Brain (organoid and tissue), 16 donors: ENCODE measurements at places on chromosomes 5 and 9. TPM values are rescaled to one million over a fixed set of nuclear protein-coding genes. Genes with fewer than 3 reads are reported as not detected.

DNA sequence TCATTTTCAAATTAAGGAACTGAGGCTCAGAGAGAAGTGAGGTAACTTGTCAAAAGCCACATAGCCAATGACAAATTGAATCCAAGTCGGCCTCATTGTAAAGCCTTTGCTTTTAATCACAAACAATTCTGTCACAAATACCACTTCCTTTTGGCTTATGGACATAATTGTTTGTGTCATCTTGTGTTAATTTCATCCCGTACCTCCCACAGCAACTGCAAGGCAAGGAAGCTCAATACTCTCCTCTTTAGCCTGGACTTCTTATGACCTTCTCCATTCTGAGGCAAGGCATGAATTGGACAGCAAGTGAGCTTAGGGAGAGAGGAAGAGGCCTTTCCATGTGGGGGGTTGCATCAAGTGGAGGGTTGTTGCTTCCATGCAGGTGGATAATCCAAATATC lies 62.2 kb upstream of the SLC2A8 start:
- no peak for DNase-seq

DNA sequence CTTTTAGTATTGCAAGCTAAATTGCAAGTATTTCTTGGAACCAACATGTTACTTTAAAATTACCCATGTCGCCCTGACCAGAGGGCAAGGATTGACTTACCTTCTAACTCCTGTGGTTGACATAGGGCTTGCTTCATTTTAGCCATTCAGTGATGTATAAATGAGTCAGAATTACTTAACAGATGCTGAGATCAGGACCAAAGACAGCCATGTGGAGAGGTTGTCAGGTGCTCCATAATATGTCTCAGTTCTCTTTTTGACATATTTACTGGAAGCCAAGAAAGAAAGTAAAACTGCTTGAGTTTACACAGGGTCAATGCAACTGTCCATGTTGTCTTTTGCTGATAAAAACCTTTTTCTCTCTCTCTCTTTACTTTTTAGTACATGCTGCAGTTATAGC lies 33.2 kb downstream of the F2RL2 start:
- DNase-seq = no peak

DNA sequence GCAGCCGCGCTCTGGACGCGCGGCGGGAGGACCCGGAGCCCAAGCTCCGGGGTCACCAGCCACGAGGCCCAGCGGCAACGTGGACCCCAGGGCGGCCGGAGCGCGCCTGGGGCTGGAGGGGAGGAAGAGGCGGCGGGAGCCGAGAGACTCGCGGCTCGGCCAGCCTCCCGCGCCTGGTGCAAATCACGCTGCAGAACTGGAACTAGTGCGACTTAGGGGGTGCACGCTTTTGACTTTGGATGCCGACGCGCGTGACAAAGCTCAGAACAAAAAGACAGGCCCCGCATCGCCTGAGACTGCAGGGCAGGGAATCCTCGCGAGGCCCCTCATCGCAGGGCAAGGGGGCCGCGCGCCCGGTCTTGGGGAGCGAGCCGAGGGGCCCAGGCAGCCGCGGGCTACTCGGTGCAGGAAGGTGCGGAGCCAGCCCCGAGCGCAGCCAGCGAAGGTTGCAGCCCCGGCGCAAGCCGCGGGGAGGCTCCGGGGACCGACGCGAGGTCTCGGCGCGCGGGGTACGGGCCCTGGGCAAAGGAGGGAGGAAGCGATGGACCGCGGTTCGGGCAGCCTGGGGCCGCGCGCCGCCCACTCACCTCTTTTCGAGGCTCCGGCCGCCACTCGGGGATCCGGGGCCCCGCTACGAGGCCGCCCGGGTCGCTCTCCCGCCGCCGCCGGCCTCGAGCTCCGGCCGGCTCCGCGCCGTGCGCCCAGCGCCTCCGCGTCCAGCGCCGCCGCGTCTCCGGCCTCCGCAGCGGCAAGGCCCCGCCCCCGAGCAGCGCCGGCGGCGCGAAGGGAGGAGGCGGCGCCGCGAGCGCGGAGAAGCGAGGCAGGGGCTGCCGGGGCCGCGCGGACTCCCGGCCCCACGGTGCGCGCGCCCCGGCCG lies at the start of gene GOLM1:
TSS of gene GOLM1 (minus strand) at position 735 of the 877 bp plus-strand sequence. CDS start 20,238 bp downstream, outside the sequence.
- peak; percentile 92 for DNase-seq

DNA sequence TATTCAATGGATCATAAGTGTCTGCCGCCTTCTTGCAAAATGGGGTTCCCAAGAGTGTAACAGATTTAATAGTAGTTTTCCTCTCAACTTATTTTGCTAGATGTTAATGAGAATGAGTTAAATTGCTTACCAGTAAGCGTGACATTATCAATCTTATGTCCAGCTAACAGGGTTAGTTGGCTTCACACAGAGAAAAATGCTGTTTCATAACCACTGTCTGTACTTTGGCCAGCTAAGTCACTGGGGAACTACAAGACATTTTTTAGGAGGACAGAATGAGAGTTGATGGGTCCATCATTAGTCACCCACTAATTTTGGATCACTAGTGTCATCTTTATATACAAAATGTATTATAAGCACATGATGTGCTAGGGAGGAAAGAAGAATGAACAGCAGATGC lies 1.4 kb downstream of the CDC37L1 start:
- no peak for DNase-seq

NRARP gene
- polyA plus RNA-seq = 3.9 TPM
